Aorta (tissue), 5 donors: ENCODE measurements at places on chromosomes 13 and 19. TPM values are rescaled to one million over a fixed set of nuclear protein-coding genes. Genes with fewer than 3 reads are reported as not detected.

Gene IGFL3
- total RNA-seq, result not detected

Gene ZNF888
- total RNA-seq, result 4.2 TPM

Gene GTF2F2
- 13.3 TPM for total RNA-seq

Gene RRAS
- 139 TPM for total RNA-seq

Gene YIPF2
- 36.5 TPM for total RNA-seq

Gene OR1M1
- not detected for total RNA-seq

Gene CD37
- 40.1 TPM for total RNA-seq

Gene CDADC1
- 9.9 TPM for total RNA-seq
